Activated CD4-positive, CD25-positive, alpha-beta regulatory T cell treated with anti-CD3 and anti-CD28 coated beads, Interleukin-2, amount 50 U/mL, for 16 hours (primary cell): ENCODE measurements at places on chromosomes 12 and 14.

- DNase-seq = no peak
Observed at GRCh38 chr12:117433878-117434277, 72.5 kb upstream of the NOS1 start.

DNA sequence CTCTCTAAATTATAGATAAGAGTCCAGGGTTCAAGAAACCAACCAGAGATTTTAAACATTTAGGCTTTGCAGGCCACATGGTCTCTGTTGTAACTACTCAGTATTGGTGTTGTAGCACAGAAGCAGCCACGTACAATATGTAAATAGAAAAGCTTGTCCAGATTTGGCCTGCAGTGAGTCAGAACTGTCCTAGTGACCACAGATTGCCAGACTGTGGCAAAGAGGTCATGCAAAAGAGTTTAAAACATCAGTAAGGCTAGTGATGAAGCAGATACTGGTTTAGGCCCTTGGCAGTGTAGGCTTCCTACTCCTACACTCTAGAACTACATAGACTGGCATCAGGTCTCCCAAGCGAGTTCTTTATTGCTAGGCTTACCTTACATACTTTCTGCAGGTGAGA lies 117.6 kb upstream of the GARIN6 start:
- DNase-seq = no peak

- no peak for DNase-seq
Observed at GRCh38 chr12:30796313-30796780, 41.6 kb upstream of the CAPRIN2 start.

- no peak for DNase-seq
Observed at GRCh38 chr12:98374007-98374406, 141.4 kb upstream of the TMPO start.

- DNase-seq = no peak
Observed at GRCh38 chr14:45906257-45906656, 653.3 kb upstream of the MIS18BP1 start.

- DNase-seq = no peak
Observed at GRCh38 chr12:41362510-41362909, 174.4 kb downstream of the PDZRN4 start.

- no peak for DNase-seq
Observed at GRCh38 chr12:96720363-96720705, 186.7 kb upstream of the NEDD1 start.

- DNase-seq = no peak
Observed at GRCh38 chr14:92747701-92748258, 647 bp downstream of the LGMN start.

DNA sequence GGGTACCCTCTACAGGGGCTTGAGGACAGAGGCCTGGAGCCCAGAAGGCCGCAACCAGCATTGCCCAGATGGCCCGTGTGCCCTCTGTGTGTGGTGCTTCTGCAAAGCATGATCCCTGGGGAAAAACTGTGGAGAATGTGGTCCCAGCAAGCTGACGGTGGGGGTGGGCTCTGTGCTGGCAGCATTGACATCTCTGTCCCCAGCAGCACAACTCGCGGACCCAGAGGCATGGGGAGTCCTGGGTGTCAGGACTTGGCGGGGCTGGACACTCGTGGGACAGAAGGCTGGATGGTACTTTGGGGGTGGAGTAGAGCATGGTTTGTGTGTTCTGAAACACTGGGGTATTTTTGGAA lies 4.3 kb downstream of the CLBA1 start:
- no peak for DNase-seq

GRCh38 chr12:40684986-40685385 lies 7.3 kb upstream of the CNTN1 start:
- DNase-seq = no peak

GRCh38 chr12:92253301-92253700 lies 107.7 kb upstream of the BTG1 start:
- DNase-seq = no peak
